Temporal lobe (tissue), 4 donors: ENCODE measurements at places on chromosomes 1 and 21. TPM values are rescaled to one million over a fixed set of nuclear protein-coding genes. Genes with fewer than 3 reads are reported as not detected.

The NR1I3 gene
- under 0.01 TPM for total RNA-seq

The C1orf210 gene
- not detected for total RNA-seq

The CNTN2 gene
- total RNA-seq = 23.4 TPM

The C1QA gene
- 3.2 TPM for total RNA-seq

The LRRC38 gene
- total RNA-seq = under 0.01 TPM

The ORC1 gene
- 0.98 TPM for total RNA-seq

The CELA2A gene
- total RNA-seq = not detected

The HEYL gene
- total RNA-seq = 0.98 TPM

The CADM3 gene
- total RNA-seq = 136 TPM

The PDPN gene
- total RNA-seq = 7.4 TPM

The FMOD gene
- 2.2 TPM for total RNA-seq

The GBP7 gene
- not detected for total RNA-seq

The SH2D2A gene
- total RNA-seq = 0.25 TPM

The TMEM61 gene
- not detected for total RNA-seq
